ENCODE measurements at places on chromosomes 13 and 19. TPM values are rescaled to one million over a fixed set of nuclear protein-coding genes. Genes with fewer than 3 reads are reported as not detected.

The ADGRE1 gene
- 0.54 TPM for total RNA-seq

The KLK14 gene
- 0.61 TPM for total RNA-seq

The RNF17 gene
- total RNA-seq: not detected

The DCUN1D2 gene
- total RNA-seq: 17.2 TPM

The GIPC3 gene
- 0.23 TPM for total RNA-seq

The TMEM145 gene
- 0.15 TPM for total RNA-seq

The ZNF415 gene
- total RNA-seq: 0.61 TPM

The OR10H1 gene
- not detected for total RNA-seq

The DCT gene
- 0.06 TPM for total RNA-seq

The APOC1 gene
- total RNA-seq: not detected

The CD33 gene
- total RNA-seq: 0.96 TPM

The GRK1 gene
- not detected for total RNA-seq

The ZNF555 gene
- total RNA-seq: 3.1 TPM

GRCh38 chr13:70769817-70770216 is 661.6 kb upstream of the KLHL1 start:
- DNase-seq: no peak

GRCh38 chr13:113729187-113730019 is 29.6 kb upstream of the TMEM255B start:
- DNase-seq: no peak

- no peak for DNase-seq
These were observed 6.7 kb upstream of the CHERP start for GRCh38 chr19:16548956-16549355.

DNA sequence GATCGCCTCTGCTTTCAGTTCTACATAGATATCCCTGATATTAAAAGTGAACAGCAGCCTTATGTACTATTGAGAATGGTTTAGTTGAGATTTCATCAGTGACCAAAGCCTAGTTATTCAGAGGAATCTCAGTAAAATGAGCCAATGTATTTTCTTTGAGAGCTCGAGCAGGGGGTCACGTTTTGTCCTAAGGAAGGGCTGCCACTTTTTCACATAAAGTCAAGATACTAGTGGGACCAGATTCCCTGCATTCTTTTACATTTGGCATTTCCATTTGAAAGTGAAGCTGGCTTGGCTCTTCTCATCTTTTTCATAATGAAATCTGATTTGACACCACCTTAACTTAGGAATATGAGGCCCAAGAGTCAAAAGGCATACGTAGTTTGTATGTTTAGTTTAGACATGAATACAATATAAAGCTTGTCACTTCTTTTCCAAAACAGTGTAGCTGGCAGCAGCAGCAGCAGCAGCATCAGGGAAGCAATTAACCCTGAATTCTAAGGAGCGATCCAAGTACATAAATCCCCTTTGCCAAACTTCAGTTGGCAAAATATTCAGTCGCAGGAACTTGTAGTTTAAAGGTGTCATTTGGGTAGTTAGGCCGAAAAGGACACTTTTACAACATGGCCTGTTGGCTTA is 1752.2 kb upstream of the PCDH20 start:
- no peak for DNase-seq

DNA sequence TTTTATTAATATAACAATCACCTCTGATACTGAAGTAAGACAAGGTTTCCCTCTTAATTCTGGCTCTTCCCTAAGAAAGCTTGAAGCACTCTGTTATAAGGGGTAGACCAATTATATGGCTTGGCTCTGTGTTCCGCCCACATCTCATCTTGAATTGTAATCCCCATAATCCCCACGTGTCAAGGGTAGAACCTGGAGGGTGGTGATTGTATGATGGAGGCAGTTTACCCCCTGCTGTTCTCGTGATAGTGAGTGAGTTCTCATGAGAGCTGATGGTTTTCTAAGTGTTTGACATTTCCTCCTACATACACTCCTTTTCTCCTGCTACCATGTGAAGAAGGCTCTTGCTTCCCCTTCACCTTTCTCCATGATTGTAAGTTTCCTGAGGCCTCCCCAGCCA is 363.8 kb upstream of the PCDH20 start:
- DNase-seq: no peak

GRCh38 chr13:50918567-50918966 is 9.0 kb downstream of the RNASEH2B start:
- no peak for DNase-seq

GRCh38 chr19:19021115-19021514 is 12.2 kb downstream of the SUGP2 start:
- no peak for DNase-seq

DNA sequence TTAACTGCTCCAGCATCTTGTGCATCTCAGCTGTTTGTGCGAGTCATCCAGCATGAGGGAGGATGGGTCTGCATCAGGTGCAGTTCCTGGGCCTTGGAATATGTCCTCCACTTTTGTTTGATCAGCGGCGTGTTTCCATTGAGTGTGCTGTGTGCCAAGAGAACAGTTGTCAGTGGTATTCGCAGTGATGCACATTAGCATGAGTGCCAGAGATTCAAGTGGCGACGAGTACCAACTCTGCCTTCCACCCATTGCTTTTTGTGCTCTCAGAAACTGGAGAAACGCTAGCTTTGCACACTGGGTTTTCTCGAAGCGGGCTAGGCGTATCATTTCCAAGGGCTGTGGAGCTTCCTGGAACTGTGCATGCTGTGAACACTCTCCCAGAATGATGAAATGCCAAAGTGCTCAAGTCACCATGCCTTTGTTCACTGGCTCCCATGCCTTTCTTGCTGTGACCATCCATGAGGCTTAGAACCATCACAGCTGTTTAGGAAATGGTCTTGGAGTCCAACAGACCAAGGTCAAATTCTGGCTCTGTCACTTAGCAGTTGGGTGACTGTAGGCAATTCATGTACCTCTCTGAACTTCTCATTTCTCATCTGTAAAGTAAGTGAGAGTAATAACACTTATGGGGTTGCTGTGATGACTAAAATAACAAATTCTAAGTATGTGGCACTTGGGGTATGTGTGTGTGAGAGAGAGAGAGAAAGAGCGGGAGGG is 18.4 kb downstream of the LRCH1 start:
- no peak for DNase-seq

GRCh38 chr13:52599848-52600603 is 42.2 kb upstream of the HNRNPA1L2 start:
- no peak for DNase-seq

GRCh38 chr13:102328909-102329308 is 72.9 kb downstream of the FGF14 start:
- DNase-seq: no peak

GRCh38 chr19:48900477-48901406 is 630 bp downstream of the NUCB1 start:
- peak; percentile 54 for DNase-seq

DNA sequence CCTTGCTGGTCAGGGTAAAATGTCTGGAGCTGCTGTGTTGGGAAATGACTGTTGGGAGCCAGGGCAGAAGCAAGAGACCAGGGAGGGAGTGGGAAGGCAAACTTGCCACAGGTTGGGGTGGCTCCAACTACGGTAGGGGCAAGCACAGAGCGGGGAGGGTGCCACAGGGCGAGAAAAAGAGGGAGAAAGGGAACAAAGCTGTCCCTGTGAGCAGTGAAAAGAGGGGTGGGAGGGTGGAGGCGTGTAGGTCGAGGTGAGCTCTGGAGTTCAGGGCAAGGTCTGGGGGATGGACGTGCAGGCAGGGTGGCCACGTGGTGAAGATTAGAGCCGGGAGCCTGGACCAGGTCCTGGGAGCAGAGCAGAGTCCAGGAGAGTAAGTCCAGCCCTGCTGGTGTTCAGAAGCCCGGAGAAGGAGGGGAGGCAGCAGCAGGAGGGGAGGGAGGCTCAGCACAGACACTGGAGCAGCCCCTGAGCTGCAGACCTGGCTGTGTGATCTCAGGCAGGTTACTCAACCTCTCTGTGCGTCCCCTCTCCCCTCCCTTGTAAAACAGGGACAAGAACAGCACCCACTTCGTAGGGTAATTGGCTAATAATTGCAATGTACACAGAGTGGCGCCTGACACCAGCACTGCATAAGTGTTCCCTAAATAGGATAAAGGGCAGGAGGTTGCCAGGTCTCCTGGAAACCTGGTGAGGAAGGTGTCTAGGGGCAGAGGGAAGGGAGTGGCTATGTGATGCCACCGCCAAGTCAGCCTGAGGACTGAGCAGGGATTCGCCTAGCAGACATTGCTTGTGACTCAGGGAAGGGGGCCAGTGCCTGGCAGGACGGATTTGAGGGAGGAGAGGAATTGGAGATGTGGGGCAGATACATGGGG is 3.2 kb upstream of the POLR2E start:
- no peak for DNase-seq

- no peak for DNase-seq
These were observed 958.5 kb upstream of the MIR17HG start for GRCh38 chr13:90388887-90389452.

GRCh38 chr13:36288794-36289391 is 8.7 kb downstream of the CCDC169 start:
- DNase-seq: no peak

DNA sequence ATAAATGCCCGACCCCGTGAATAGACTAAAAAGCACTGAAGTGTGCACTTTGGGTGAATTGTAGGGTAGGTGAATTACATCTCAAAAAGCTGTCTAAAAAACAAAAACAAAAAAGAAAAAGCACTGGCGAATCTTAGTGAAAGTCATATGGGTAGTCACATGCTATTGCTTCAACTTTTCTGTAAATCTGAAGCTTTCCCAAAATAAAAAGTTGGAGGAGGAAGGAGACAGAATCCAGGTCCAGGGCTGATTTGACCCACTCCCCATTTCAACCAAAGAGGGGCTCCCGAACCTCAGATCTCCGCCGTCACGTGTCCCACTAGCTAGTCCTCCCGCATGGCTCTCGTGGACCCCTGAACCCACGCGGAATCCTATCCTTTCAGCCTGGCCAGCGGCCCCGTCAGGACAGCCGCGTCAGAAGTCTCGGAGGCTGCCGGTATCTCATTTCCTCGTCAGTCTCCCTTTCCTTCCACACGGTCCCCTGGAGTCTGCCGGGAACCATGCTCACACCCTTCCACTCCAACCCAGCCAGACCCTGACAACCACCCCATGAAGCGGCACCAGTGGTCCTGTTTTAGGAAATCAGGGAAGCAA is 6.1 kb downstream of the PPP1R12C start:
- DNase-seq: no peak

DNA sequence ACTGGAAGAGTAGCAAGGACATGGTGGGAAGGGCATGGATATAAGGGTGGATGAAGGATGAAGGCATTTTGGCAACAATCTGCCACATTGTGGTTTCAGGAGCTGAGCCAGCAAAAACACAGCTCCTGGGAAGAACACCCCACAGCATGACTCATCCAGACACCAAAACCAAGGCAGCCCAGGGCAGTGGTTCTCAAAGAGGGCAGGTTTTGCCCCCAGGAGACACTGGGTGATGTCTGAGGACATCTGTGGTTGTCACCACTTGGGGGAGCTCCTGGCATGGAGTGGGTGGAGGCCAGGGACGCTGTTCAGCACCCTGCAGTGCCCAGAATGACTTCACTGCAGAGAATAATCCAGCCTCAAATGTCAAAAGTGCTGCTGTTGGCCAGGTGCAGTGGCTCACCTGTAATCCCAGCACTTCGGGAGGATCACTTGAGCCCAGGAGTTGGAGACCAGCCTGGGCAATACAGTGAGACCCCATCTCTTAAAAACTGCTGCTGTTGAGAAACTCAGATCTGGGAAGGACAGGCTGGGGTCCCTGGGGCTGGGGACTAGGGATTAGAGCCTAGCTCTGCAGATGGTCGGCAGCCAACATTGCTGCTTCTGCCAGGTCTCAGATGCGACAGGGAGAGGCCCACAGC is 16.1 kb downstream of the ZFR2 start:
- peak; percentile 51 for DNase-seq

GRCh38 chr19:15871570-15871969 is 26.3 kb downstream of the CYP4F2 start:
- peak; percentile 62 for DNase-seq

- no peak for DNase-seq
These were observed 268.7 kb downstream of the SHISA2 start for GRCh38 chr13:25783076-25783475.

GRCh38 chr13:33536601-33537000 is 251.0 kb upstream of the STARD13 start:
- DNase-seq: no peak

DNA sequence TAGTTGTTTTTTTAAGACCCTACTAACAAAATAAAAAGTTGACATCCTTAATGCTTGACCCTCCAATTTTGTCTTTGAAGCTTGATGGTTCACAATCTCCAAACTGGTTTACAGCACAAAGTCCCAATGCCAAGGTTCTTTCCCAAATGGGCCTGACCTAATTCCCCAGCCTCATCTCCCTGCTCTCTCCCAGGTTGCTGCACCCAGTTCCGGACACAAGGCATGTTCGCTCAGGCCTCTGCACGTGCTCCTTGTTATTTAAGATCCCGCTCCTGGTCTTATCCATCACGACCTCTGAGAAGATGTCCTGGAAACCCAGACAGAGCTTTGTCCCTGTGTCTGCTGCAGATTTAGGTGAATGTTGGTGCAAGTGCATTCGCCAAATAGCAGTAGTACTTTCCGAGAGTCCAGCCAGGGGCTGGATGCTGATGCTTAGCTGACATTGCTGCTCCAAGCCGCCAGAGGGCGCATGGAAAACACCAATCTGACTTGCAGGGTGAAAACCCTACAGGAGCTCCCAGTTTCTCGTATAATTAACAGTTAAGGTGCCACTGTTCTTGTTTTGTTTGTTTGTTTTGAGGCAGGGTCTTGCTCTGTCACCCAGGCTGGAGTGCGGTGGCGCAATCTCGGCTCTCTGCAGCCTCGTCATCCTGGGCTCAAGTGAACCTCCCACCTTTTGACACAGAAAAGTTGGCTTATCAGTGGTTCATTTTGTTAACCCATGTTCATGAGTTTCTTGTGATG is 18.5 kb downstream of the LYPD3 start:
- DNase-seq: peak; percentile 82

- DNase-seq: peak; percentile 37
These were observed 7.9 kb upstream of the ARHGAP33 start for GRCh38 chr19:35767288-35768081.

- DNase-seq: no peak
These were observed 463 bp upstream of the GPC6 start for GRCh38 chr13:93226065-93226622.

GRCh38 chr13:50760751-50761150 is 82.7 kb downstream of the DLEU7 start:
- peak; percentile 42 for DNase-seq

- DNase-seq: no peak
These were observed 31.7 kb downstream of the RASA3 start for GRCh38 chr13:114100446-114101357.

DNA sequence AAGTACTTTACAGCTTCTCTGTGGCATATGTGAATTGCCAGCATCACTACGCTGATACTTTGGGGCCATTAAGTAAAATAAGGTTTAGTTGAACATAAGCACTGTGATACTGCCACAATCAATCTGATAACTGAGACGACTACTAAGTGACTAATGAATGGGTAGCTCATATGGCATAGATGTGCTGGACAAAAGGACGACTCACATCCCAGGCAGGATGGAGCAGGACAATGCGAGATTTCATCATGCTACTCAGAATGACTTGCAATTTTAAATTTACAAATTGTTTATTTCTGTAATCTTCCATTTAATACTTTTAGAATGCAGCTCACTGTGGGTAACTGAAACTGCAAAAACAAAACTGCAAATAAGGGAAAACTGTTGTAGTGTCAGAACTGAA is 13.6 kb downstream of the CCDC122 start:
- DNase-seq: no peak

GRCh38 chr19:4980838-4981680 is 12.1 kb downstream of the KDM4B start:
- no peak for DNase-seq

Data from activated CD8-positive, alpha-beta memory T cell treated with anti-CD3 and anti-CD28 coated beads, Interleukin-2, amount 10 ng/mL, durations not matched to agents 7 days and 5 days (primary cell).